ENCODE measurements at places on chromosomes 4 and X.

DNA sequence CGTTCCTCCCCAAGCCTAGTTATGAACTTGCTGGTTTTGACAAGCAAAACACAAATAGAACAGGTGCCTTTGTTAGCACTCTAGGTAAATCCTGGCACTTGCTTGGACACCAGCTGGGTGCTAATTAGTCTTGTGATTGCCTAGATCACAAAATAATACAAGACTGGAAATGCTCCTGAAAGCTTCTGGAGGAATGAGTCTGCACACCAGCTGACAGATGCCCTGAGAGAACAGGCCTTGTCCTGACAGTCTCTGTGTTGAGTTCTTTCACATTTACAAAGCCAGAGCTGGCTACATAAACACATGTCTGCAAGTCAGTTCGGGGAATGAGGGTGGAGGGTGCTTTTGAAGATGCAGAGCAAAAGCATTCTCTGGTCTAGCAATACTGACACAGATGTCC, 93.8 kb downstream of the ELOVL6 start:
- DNase-seq, result no peak

DNA sequence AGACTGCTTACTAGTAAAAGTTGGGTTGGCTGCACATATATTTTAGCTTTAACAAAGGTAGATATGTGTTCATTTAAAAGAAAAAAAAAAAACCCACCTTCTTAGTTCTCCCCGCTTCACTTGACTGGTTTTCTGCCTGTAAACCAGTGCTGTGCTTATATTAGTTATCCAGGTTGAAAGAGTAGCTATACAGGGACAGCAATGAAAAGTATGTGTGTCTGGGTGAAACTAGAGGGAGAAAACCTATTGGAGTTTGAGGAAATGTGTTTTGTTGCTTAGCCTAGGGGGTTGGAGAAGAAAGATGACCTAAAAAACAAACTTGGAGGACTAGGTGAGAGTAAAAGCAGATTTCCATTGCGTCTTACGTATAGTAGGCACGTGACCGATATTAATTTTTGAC, 4.5 kb downstream of the JADE1 start:
- no peak for DNase-seq

DNA sequence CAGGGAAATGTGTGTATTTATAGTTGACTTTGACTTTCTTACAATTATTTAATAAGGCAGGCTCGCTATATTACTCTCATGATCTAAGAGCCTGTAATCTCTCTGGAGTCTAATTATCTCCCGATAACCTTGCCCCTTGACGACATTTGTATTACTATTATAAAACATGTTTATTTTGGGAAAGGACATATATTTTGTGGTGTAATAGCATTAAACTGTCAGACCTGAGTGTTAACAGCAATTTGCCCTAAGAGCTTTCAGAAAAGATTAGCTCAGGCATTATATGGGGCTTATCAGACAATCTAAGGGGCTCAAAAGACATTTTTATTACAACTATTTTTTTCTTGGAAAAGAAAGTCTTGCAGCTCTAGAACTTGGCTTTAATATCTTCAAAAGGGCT, 427.9 kb upstream of the SLIT2 start:
- DNase-seq, result no peak

DNA sequence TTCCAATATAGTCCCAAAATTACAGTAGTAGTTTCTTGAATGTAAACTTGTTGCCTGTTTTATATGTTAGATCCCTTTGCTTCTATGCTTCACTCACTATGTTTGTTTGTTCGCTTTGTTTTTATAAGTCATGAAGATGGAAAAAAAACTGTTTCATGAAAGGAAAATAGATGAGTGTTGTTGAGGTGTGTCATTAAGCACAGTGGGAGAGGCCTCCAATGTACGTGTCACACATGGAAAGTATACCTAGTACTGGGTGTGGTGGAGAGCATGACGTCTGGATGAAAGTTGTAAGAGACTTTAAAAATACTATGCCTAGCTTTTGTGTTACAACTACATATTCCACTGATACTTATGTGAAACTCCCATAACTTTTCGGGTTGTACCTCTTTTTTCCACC, 28.4 kb downstream of the PLS3 start:
- no peak for DNase-seq

DNA sequence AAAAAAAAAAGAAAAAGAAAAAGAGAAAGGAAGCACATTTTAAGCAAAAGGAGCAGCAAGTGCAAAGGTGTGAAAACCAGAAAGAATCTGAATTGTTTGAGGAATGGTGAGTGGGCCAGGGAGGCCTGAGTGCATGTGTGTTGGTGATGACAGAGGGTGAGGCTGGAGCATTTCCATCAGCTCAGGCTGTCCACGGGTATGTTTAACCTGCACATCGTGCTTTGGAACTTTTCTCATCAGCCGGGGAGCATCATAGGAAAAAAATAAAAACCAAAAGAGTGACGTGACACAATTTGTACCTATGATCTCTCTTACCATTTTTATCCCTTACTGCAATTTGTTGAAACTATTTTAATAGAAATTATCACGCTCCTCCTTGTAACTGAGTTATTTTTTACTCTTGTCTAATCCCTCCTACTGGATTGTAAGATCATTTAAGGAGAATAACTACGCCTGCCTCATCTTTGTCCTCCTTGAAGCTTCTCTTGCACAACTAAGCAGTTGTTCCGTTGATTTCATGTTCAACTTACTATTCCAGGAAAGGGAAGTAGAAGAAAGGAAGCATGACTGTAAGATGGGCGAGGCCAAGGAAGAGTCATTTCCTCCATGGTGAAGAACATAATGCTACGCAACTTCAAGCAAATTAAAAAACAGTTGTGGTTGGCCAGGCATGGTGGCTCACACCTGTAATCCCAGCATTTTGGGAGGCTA, 7.0 kb downstream of the PALLD start:
- DNase-seq, result no peak

DNA sequence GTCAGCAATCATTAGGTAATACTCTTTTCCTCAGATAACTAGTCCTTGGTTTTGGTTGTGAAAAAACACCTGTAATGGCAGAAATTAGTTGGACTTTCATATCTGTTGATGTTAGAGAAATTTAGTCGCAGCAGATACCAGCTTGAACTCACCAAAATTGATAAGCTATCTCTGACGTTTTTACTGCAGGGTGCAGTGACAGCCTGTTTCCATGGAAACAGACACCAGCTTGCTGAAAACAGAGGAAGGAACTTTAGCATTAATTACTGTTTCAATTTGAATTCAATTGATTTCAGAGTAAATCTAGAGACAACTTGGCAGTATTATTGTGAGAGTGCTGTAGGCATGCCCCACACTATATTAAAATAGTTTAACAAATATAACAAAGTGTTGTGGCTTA, 246.5 kb downstream of the PPP1R2C start:
- DNase-seq, result no peak

DNA sequence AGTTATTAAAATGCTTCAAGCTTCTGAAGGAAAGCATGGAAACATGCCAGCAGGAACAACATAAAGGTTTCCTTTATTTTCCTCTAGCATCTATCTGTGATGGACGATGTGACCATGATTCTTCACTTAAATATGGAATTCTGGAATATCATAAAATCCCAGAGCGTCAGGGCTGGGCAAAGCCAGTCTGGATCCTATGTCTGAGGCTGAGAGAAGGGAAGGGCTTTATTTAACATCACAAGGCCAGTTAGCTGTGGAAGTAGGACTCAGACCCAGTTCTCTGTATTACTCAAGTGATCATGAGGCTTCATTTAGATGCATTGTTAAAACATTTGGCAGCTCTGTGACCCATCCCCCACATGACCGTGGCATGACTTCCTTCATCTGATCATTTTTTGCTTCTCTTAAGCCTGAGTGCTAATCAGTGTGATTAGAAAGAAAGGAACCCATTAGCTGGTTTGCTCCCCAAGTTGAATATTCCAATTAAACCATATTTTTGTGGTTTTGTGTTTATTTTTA, 40.9 kb upstream of the EOLA2 start:
- no peak for DNase-seq

GRCh38 chr4:144574000-144574399, 72.0 kb upstream of the HHIP start:
- no peak for DNase-seq

GRCh38 chrX:47248576-47248975, 15.8 kb downstream of the USP11 start:
- DNase-seq, result no peak

GRCh38 chrX:154014429-154015380, 5.0 kb downstream of the IRAK1 start:
- no peak for DNase-seq

DNA sequence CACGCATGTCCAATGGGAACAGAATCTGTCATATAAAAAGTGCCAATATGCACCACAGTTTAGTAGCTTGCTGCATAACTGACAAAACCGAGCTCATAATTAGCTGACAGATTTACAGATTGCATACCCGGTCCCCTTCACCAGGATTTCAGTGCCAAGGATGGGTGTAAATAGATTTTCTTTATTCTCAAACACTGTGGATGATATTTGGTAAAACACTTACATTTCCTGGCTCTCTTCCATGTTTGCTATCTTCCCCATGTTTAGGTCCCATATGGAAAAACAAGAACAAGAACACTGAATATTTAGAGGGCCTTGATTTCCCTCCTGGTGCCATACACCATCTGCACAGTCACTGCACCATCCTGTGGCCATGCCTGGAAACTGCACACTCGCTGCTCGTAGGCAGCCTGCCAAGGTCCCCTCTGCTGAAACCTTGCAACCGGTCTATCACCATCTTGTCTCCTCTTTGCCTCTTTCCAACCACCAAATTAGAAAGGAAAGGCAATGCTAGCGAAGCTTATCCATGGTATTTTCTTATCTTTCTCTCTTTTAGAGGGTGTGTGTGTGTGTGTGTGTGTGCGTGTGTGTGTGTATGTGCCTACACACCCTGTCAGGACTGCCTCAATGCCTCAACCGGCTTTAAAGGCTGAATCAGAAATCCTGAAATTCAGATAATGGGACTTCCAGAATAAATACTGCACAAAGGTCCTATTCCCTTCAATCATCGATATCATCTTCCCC, 124.2 kb upstream of the MBNL3 start:
- DNase-seq, result no peak

DNA sequence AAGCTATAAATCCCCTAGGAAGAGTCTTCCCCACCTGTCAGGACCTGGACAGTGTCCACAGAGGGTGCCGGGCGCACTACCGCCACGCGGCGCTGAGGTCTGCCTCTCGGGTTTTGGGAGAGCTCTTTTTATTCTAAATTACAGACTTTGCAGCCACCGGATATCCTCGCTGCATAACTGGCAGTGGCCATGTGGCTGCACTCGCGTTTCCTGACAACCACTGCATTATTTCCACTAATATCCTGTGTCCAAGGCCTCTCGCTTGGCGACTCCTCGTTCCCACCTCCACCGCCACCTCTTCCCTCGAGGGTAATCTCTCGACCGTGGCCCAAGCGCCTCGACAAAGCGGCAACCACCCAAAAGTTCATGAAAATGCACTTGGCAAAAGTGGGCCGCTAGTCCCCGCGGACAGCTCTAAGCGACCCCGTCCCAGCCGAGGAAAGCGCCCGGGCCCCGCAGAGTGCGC, 512 bp upstream of the TMEM131L start:
- no peak for DNase-seq

DNA sequence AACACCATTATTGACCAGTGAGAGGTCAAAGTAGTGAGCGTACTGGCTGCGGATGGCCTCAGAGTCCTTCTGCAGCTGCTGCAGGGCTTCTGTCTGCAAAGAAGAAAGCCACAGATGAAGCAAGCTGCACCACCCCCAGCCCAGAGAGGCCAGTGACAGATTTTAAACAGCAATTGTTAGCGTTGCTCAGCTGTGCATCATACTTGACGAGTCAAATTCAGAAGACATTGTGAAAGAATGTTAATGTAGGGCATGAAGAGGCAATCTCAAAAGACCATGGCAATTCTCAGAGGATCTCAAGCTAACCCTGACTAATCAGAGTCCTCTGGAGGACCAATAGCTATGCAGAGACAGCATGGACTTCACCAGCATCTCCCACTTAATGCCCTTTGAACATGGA, 16.6 kb downstream of the DKC1 start:
- DNase-seq, result no peak

DNA sequence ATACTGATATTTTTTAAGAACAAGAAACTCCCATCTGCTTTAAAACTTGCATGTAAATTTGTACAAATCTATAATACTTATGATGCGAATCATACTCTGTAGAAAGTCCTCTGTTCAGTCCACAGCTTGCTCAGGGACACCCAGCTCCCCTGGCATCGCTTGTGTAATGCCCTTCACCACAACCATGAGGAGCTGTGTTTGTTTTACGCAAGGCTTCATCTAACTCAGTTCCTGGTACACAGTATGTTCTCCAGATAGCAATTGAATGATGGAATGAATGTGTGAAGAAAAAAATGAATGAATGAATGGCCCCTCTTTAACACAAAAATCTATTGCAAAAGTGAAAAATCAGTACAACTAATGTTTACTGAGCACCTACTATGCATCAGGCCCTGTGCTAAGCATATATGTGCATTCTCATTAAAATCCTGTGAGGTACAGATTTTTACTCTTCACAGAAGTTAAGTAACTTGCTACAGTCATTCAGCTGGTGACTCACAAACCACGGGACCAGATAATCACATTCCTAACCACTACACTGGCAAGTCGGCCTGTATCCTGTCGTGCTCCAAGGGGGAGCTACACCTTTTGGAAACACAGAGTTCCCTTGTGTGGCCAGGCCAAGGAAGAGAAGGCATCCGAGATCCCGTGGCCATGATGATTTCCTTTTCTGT, 58.7 kb upstream of the KDR start:
- no peak for DNase-seq

GRCh38 chrX:55028611-55029010, 2.2 kb downstream of the ALAS2 start:
- no peak for DNase-seq

GRCh38 chrX:13605611-13606010, 36.2 kb downstream of the EGFL6 start:
- no peak for DNase-seq

- DNase-seq, result no peak
These were observed 204.8 kb downstream of the FBXW7 start for GRCh38 chr4:152331042-152331441.

GRCh38 chrX:105477351-105477750, 256.9 kb upstream of the TEX13A start:
- no peak for DNase-seq

GRCh38 chrX:124348885-124349453, 2.6 kb downstream of the SH2D1A start:
- DNase-seq, result no peak

DNA sequence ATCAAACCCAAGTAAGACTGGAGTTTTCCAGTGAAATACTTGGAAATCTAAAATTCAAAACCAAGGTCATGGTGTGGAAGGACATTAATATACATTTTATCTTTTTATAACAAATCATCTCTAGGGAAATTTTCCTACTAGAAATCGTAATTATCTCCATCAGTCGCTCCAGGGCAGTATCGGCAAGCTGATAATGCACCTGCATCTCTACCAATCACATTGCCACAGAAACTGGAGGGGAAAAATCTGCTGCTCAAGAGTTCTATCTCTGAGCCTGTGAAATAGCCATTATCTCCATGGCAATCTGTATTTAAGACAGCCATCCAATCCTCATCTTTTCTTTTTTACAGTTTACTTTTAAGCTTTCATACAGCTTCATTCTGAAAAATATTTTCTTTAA, 538.3 kb upstream of the GALNT7 start:
- no peak for DNase-seq

- DNase-seq, result no peak
These were observed 67.8 kb downstream of the FAM133A start for GRCh38 chrX:93741811-93742210.
